Nucleus accumbens (tissue), 56 donors: ENCODE measurements at places on chromosomes 12 and 14.

DNA sequence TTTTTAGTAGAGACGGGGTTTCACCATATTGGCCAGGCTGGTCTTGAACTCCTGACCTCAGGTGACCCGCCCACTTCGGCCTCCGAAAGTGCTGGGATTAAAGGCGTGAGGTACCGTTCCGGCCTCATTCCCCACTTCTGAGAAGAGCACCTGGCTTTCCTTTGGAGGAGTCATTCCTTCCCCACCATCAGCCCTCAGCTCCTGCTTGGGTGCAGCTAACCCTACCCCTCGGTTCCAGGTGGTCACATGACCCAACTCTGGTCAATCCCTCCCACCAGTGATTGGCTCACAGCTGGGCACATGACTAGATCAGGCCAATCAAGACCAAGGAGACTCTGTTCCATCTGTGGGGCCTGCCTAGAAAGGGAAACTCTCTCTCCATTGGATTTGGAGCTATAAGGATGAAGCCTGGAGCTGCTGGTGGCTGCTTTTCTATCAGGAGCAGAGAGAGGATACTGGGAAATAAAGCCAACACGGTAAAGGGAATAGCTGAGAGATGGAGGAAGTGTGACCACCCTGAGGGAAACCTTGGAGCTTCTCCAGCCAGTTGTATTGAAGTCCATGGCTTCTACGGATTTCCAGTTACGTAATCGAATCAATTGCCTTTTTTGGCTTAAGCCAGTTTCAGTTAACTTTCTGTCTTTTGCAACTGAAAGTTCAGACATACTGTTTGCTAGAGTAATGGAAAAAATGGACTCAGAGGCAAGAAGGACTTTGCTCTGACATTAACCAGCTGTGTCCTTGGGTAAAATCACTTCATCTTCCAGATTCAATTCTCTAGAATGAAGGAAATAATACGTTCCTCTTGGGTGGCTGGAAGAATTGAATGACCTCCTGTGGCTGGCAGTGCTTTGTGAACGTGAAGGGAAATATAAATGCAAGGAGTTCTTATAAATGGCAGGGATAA lies 19.7 kb upstream of the IFT81 start:
- DNase-seq = no peak

- DNase-seq = no peak
Observed at GRCh38 chr12:4091016-4091743, 182.4 kb upstream of the CCND2 start.

DNA sequence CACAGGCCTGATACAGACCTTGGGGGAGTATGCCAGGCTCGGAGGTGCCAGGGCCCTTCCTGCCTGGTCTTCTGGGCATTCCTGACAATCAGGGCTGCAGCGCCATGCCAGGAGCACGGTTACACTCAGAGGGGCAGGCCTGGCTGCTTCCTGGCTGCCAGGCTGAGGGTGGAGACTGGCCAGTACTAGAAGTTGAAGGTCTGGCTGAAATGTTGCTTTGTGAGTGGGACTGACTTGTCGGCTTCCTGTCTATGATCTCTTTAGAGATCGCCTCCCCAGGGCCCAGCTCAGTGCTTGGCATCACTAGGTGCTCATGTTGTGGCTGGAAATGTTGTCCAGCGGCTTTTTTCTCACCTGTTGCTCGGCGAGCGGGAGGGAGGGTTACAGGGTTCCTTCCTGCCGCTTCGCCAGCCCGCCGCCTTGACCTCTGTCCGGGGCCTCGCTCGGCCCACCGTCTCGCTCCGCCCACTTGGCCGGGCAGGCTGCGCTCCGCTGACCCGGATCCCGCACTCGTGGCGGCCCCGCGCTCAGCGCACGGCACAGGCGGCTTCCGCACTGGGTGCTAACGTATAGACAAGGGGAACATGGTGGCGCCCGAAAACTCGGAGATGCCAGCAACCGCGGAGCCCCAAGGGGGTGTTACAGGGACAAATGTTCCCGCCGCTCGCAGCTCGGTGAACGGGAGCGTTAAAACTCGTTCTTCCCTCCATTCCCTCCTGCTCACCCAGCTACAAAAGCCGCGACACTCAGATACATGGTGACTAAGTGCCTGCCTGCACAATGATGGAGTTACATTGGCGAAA lies 32.6 kb downstream of the PAPLN start:
- DNase-seq = no peak

DNA sequence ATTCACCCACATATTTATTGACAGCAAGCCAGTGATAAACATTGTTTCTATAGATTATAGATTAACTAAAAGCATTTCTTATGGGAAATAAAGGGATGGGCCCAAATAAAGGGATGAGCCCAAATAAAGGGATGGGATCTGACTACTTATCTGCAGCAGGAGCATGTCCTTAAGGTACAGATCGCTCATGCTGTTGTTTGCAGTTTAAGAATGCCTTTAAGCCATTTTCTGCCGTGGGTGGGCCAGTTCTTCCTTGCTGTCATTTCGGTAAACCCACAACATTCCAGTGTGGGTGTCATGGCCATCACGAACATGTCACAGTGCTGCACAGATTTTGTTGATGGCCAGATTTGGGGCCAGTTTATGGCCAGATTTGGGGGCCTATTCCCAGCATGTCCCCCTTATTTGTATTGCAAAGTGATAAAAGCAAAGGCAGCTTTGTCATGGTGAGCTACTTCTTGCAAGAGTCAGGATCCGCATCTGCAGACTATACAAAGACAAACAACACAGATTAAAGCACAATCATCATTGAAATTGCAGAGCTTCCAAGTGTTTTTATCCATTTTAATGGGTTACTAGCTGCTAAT lies 700.7 kb downstream of the LRFN5 start:
- DNase-seq = no peak

GRCh38 chr14:87898301-87898700 lies 94.7 kb downstream of the GALC start:
- no peak for DNase-seq

- DNase-seq = no peak
Observed at GRCh38 chr12:41462312-41462711, 274.2 kb downstream of the PDZRN4 start.

- DNase-seq = no peak
Observed at GRCh38 chr12:50507930-50508329, 3.1 kb downstream of the DIP2B start.

DNA sequence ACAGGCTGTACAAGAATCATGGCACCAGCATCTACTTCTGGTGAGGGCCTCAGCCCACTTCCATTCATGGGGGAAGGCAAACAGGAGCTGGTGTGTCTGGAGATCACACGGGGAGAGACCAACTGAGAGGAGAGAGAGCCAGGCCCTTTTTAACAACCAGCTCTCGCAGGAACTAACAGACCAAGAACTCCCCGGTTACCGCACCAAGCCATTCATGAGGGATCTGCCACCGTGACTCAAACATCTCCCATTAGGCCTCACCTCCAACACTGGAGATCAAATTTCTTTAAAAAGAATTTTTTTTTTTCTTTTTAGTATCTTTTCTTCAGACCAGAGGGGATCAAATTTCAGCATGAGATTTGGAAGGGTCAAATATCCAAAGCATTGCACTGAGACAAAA lies 16.7 kb upstream of the AQP2 start:
- DNase-seq = no peak

DNA sequence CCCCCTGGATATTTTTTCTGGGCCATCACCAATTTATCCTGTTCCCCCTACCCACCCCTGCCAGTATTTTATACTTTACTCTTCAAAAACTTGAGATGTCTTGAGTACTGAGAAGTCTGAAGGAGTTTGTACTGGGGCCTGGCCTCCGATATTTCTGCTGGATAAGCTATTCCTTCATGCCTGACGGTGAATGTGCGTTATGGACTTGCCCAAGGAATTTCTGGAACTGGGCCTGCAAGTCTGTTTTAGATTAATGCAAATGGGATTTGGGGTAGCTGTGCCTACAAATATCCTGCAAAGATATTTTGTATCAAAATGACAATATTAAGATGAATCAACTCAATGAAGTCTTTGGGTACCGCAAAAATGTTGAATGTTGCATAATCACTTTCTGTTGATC lies at the start of gene PTCSC3:
Gene PTCSC3 (minus strand): TSS at position 199 of the 400 bp plus-strand sequence.
- no peak for DNase-seq

- no peak for DNase-seq
Observed at GRCh38 chr12:80954857-80955520, 17.3 kb upstream of the LIN7A start.

- no peak for DNase-seq
Observed at GRCh38 chr12:57005980-57006808, at the start of gene ZBTB39. Gene ZBTB39 (minus strand): TSS chr12:57006546. CDS start chr12:57004917, 1,629 bp downstream.

DNA sequence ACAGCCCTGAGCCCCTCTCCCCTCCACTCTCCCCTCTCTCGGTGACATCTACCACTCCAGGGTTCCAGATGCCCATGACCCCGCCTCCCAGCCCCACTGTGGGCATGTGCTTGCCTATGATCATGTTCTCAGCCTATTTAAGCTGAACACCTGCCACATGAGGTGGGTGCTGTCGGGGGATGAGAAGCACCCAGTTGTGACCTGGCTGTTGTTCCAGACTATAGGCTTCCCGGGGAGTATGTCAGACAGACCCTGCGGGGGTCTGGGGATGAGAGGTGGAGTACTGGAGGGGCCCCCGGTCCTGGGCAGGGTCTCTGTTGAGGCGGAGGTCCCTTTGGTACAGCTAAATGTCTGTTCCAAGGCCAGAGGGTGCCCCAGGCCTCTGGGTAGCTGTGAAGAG lies 6.0 kb downstream of the VSX2 start:
- DNase-seq = no peak

DNA sequence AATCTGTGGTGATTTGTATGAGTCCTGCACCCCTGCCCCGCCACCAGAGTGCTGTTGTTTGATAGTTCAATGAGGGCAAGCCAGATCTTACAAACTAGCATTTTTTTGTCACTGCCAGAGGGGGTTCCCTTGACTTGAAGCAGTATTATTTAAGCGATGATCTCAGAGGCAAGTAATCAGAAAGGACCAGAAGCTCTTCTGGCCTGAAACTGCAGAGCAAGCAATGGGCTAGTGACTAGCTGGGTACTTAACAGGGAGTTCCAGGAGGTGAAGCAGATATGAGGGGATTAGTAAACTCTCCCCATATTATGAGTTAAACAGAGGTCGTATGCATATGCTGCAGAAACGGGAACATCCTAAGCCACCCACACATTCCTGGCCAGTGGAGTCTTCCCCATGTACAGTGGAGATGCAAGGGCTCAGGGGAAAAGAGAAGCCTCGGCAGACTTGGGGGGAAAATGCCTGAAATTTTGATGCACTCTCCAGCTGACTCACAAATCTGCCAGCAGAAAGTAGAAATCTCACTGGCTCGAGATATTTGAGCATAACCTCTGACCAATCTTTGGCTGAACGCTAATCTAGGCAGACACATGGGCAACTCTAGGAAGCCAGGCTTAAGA lies 8.3 kb upstream of the CRACR2A start:
- no peak for DNase-seq

DNA sequence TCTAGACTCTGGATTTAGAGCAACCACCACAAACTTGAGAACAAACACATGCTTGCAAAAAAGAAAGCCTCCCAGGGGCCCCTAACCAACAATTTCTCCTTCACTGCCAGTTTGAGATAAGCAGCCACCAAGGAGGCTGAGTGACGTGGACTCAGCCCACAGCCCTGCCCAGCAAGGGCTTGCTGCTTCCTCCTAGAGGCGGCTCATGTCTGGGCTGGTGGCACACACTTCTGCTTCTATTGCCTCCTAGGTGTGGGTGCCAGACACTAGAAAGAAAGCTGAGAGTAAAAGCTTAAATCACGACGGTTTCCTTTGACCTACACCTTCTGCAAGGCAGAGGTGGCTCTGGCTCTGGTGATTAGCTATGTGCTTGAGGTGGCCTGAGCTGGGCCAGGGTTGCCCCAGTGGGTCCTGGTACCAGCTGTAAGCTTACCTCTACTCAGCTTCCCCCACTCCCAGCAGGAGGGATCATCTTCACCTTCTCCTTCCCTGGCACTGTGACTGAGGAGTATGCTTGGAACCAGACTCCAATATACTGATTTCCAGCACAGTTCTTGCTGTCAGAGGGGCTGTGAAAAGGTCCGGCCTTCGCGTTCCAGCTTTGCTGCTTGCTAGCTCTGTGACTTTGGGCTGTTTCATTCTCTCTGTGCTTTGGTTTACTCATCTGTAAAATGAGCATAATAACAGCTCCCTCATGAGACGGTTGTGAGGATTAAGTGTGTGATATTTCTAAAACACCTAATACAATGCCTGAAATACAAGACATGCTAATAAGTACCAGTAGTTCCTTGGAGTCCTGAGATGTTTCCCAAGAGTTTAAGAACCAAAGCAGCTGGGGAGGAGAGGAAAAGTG lies 89.7 kb upstream of the PARP11 start:
- DNase-seq = no peak

- no peak for DNase-seq
Observed at GRCh38 chr14:85575617-85575898, 45.6 kb downstream of the FLRT2 start.

DNA sequence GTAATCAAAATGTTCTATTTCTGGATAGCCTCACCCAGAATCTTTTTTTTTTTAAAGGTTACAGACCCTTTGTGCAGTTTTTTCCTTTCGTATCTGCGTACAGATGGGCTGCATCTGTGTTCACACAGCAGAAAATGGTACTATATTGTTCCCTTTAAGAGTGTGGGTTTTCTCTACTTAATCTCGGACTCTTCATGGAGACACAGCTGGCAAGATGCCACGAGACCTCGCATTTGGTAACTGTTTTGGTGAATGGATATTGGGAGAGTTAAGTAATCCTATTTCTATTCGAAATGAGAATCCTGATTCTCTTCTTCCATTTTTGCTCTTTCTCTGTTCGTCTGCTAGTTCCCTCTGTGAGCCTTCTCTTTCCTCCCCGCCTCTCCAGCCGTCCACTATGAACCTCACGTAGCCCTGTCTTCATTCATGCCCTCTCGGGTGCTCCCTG lies 85.7 kb downstream of the SAMD4A start:
- DNase-seq = no peak

- no peak for DNase-seq
Observed at GRCh38 chr14:96735526-96735925, 61.7 kb upstream of the VRK1 start.

DNA sequence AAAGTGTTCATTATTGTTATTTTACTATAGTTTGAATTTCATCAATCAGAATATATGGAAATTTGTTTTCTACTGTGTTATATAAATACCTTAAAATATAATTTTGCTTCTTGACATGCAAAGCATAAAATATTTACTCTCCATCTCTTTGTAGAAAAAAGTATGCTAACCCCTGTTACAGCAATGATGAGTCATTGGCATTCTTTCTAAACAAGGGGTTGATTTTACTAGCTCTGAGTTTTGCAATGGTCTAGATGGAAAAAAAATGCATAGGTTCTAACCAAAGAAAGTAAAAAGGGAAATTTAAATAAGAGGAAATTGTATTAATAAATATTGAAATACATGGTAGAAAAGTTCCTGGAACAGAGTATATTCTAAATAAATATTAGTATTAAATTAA lies 990.2 kb upstream of the ATXN7L3B start:
- no peak for DNase-seq

GRCh38 chr12:103808239-103808880 lies 32.7 kb downstream of the NT5DC3 start:
- no peak for DNase-seq

- no peak for DNase-seq
Observed at GRCh38 chr12:6205761-6206160, 5.6 kb downstream of the CD9 start.

DNA sequence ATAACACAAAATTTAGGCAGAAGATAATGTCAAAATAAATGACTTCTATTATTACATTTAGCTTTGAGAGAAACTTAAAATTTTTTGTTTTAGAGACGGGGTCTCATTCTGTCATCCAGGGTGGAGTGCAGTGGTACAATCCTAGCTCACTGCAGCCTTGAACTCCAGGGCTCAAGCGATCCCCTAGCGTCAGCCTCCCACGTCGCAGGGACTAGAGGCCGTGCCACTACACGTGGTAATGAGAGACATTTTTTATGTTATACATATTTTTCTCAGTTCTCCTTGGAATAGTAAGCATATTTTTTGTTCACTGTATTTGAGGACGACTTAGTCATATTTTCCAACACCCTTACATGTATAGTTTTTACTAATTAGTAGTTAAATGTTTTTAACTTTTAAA lies 21.5 kb upstream of the NUDT4 start:
- DNase-seq = no peak
